ENCODE measurements at places on chromosomes 5 and 9.

GRCh38 chr5:129459777-129460671 lies at the start of gene ADAMTS19:
ADAMTS19 (plus strand) TSS chr5:129460298; CDS start chr5:129460392, 94 bp downstream.
- DNase-seq = peak; percentile 51

DNA sequence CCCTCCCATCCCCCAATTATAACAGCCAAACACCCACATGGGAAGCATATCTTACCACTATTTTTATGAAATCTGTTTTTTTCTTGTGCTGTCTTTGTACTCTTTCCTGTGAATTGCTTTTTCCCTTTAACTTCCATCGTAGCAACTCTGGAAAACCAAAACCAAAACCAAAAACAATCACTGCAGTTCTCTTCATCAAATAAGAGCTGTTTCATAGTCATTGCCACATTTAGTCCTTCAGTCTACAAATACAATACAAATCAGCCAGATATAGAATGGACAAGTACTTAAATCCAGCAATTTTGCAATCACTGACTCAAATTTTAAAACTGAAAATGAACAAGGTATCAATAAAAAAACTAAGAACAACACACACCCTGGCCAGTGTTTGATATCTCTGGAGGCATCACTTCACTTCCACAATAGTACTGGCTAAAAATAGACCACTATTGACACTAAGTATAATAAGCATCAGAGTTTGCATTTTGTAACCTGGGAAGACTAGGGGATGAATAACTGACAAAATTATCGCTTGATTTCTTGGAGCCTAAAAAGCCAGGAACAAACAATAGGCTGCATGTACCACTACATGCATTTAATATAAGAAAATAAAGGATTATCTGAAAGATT lies 5.4 kb downstream of the PUM3 start:
- no peak for DNase-seq

- DNase-seq = no peak
Observed at GRCh38 chr5:154264549-154265196, 74.1 kb downstream of the GALNT10 start.

DNA sequence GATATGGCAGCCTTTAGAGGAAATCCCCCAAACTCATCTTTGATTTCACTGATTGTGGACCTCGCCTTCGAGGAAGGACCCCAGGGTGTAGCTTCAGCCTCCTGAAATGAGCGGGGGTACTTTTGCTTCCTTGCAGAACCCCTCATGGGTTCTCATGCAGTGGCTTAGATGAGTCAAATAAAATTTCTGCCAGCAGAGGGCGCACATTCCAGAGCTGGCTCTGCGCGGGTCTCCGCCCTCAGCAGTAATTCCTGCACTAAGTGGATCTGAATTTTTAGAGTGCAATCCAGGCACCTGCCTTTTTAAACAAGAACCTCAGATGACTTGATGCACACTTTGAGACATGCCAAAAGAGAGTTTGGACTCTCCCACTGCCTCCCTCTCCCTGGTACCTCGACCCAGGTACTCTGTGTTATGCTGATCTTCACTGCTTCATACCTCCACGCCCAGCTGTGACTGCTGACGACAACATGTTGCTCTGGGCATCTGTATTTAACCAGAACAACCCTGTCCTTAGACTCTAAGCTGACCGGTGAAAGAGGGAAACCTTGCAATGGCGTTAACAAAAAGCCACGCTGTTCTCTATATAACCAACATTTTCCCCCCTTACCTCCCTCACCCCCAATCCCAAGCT lies 7.3 kb downstream of the EGFLAM start:
- DNase-seq = peak; percentile 75

- DNase-seq = peak; percentile 88
Observed at GRCh38 chr9:114098021-114098935, 814 bp downstream of the KIF12 start.

GRCh38 chr5:9625731-9626130 lies 4.4 kb downstream of the TAS2R1 start:
- DNase-seq = no peak

- DNase-seq = no peak
Observed at GRCh38 chr5:102106599-102106998, 189.5 kb downstream of the SLCO4C1 start.

- DNase-seq = no peak
Observed at GRCh38 chr5:74492230-74492629, 148.3 kb downstream of the ENC1 start.

Data from T47D (cell line).